Karpas-422 (cell line): ENCODE measurements at places on chromosomes 5 and 9. TPM values are rescaled to one million over a fixed set of nuclear protein-coding genes. Genes with fewer than 3 reads are reported as not detected.

The GLDC gene
- total RNA-seq = not detected in 2 replicates

DNA sequence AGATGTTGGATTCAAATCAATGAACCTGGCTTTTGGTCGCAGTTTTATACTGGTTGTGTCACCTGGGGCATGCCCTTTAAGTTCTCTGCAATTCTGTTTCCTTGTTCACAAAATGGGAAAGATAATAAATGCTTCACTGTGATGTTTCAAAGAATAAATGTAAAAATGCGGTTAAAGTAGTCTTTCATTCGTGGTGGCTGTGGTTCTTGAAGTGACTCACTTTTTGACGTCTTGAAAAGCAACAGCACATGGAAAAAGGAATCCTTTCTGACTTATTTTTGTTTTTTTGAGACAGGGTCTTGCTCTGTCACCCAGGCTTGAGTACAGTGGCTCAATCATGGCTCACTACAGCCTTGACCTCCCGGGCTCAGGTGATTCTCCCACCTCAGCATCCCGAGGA is 88.4 kb upstream of the SLIT3 start:
- no peak overlapping the region for H3K27ac ChIP-seq
- H3K4me1 ChIP-seq = no peaks in the 10 kb centered on the region
- H3K4me3 ChIP-seq = no peak overlapping the region
- no peak for DNase-seq
- no peaks in the 10 kb centered on the region for H3K36me3 ChIP-seq

The IL9 gene
- not detected in 2 replicates for total RNA-seq

The NPR3 gene
- 0.11 and 1.2 TPM in 2 replicates for total RNA-seq

The LURAP1L gene
- total RNA-seq = not detected in 2 replicates

The CCDC69 gene
- total RNA-seq = 241 and 291 TPM in 2 replicates

GRCh38 chr9:90773617-90774016 is 28.0 kb upstream of the SYK start:
- peak overlapping the region; percentile 62 for H3K27ac ChIP-seq
- peak; percentile 88 for DNase-seq
- H3K27me3 ChIP-seq = peaks cover 3% of the 10 kb centered on the region; the same call in 1 of the 2 replicates
- H3K4me3 ChIP-seq = no peak overlapping the region; the same call in none of the 2 replicates
- peaks cover 62% of the 10 kb centered on the region for H3K4me1 ChIP-seq

The SLC4A9 gene
- total RNA-seq = not detected in 2 replicates

The LRRTM2 gene
- total RNA-seq = 0.25 TPM in 1 of 2 replicates, not detected in the other

The ATG10 gene
- total RNA-seq = 15.4 and 16.8 TPM in 2 replicates

DNA sequence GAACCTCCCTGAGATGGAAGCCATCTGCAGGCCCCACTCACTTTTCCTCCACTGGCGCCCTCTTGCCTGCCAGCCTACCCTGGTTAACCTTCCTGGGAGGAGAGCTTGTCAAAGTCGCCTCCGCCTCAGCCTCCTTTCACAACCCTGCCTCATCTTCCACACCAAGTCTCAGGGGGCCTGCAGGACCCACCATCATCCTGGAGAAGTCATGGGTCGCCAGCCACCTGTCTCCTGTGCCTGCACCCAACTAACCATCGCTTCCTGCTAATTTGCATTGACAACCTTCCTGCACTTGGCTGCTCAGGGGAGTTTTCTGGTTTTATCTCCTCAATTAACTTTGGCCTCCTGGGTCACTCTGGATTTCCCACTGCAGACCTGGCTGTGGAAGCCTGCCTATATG is 52.8 kb upstream of the GRHPR start:
- peak overlapping the region; percentile 60 for H3K4me3 ChIP-seq
- DNase-seq = peak; percentile 93
- peak overlapping the region; percentile 100 for H3K27ac ChIP-seq
- peaks cover 71% of the 10 kb centered on the region for H3K4me1 ChIP-seq
- H3K27me3 ChIP-seq = no peaks in the 10 kb centered on the region
- H3K36me3 ChIP-seq = no peaks in the 10 kb centered on the region

The PCDHGA4 gene
- total RNA-seq = 11.1 and 13.5 TPM in 2 replicates

GRCh38 chr9:97568461-97569275 is 64.5 kb downstream of the TSTD2 start:
- no peak for DNase-seq
- H3K4me3 ChIP-seq = no peak overlapping the region
- H3K27me3 ChIP-seq = no peaks in the 10 kb centered on the region
- H3K4me1 ChIP-seq = no peaks in the 10 kb centered on the region
- no peak overlapping the region for H3K27ac ChIP-seq

The OTULINL gene
- total RNA-seq = not detected in 2 replicates

DNA sequence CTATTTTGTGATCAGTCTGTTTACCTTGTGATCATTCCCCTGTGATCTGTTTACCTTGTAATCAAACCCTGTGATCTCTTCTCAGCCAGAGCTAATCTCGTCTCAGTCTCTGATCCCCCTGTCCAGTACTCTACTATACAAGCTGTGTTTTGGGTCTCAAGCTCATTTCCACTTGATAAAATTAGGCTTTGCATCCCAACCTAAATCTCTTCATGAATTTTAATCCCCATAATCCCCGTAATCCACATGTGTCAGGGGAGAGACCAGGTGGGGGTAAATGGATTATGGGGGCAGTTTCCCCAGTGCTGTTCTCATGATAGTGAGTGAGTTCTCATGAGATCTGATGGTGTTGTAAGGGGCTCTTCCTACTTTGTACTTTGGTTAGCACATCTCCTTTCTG is 157.2 kb downstream of the PRR16 start:
- H3K36me3 ChIP-seq = no peaks in the 10 kb centered on the region
- no peaks in the 10 kb centered on the region for H3K4me1 ChIP-seq
- no peak for DNase-seq
- no peaks in the 10 kb centered on the region for H3K27me3 ChIP-seq
- H3K27ac ChIP-seq = no peak overlapping the region

- H3K4me1 ChIP-seq = no peaks in the 10 kb centered on the region
- H3K36me3 ChIP-seq = no peaks in the 10 kb centered on the region
- no peak for DNase-seq
Observed at GRCh38 chr9:113556877-113557593, 93.5 kb downstream of the RGS3 start.
